Ammon's horn (tissue), 1 donor: ENCODE measurements at places on chromosomes 1 and 21.

DNA sequence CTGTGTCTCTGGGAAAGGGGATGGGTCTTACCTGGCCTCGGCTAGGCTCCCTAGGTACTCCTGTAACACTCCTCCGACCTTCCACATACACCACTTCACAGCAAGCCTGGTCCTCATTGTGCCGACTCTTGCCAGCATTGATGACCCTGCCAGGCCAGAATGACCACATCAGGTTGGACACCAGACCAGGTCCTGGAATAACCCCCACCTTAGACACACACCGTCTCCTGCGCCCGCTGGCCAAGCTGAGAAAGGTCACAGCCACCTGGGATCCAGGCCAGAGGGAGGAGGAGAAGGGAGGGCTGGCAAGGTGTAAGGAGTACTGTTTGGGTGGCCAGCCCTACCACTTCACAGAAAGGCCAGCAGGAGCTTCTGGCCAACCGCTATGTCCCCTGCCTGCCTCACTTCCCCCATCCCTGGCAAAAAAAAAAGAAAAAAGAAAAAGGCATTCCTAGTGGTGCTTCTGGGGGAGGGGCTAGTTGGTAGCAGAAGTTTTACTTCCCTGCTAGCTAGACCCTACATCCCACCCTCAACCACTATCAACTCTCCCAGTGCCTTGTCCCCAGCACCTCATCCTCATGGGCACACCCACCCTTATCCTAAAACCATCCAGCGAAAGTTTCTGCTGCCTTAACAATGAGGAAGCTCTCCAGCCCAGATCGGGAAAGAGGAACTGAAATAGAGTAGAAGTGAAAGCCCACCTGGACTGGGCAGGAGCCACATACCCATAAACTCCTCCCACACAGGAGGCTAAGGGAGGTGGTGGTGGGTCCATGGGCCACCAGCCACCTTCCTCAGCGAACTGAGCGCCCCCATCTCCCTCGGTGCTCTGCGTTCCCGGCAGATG, 1.4 kb downstream of the PPM1J start:
- no peak for DNase-seq

- DNase-seq = no peak
Observed at GRCh38 chr21:41751611-41752011, 15.2 kb downstream of the RIPK4 start.

GRCh38 chr1:74222701-74223100, 12.5 kb upstream of the TNNI3K start:
- no peak for DNase-seq

GRCh38 chr21:36697851-36698384, 997 bp upstream of the SIM2 start:
- DNase-seq = no peak

GRCh38 chr1:15323989-15324868, 77.2 kb downstream of the FHAD1 start:
- DNase-seq = no peak

DNA sequence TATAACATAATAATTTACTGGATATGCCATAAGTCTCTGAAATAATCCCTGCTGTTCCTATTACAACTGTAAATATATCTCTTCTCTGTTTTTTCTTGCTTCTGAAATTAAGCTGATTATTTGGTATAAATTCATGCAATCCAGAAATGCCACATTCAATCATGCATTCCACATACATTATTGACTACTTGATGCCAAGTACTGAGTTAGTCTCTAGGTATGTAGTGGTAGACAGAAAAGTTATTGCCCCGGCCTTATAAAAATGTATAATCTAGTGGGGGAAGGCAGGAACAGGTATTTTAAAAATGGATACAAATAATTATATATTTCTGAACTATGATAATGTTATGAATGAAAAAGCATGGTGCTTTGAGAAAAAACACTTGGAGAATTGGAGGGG, 338.6 kb upstream of the SNX7 start:
- DNase-seq = no peak

DNA sequence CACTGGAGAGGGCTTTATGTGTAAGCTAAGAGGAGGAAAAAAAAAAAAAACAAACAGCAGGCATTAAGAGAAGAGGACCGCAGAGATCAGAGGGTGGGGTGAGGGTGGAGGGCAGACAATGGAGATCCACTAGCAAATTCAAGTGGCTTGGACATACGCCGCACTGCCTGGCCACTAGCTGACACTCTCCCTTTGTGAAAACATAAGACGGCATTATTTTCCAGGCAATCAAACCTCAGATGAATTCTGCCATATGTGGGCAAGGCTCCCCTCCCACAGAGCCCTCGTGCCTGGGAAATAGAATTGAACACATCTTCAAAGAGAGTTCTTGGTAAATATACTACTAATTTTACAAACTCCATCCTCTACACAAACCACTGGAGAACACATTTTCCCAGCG, 53.6 kb downstream of the ERG start:
- no peak for DNase-seq

- DNase-seq = no peak
Observed at GRCh38 chr1:247114351-247115140, 10.4 kb upstream of the ZNF669 start.

GRCh38 chr1:67236277-67236676, 70.0 kb downstream of the IL23R start:
- DNase-seq = no peak

DNA sequence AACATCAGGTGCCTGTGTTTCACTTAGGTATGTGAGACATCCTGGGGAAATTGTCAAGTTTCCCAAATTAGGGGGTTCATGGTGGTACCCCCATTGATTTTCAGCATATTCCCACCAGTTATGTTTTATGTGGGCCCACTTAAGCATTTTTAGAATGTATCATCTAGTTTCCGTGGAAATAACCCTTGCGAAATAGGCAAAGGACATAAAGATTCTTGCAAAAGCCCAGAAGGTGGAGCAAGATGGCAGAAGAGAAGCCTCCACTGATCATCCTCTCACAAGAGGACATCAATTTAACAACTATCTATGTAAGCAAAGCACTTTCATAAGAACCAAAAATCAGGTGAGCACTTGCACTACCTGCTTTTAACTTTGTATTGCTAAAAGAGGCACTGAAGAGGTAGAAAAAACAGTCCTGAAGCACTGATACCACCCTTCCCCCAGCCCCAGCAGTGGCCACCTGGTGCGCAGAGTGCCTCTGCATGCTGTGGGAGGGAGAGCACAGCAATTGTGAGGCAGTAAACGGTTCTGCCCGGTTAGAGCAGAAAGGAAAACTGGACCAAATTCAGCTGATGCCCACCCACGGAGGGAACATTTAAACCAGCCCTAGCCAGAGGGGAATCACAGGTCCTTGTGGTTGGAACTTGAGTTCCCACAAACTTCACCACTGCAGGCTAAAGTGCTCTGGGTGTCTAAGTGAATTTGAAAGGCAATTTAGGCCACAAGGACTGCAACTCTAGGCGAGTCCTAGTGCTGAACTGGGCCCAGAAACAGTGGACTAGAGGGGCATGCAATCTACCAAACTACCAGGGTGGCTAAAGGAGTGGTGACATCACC, 23.2 kb downstream of the MCOLN2 start:
- no peak for DNase-seq

- DNase-seq = no peak
Observed at GRCh38 chr1:57987523-57987922, 559.0 kb downstream of the OMA1 start.

DNA sequence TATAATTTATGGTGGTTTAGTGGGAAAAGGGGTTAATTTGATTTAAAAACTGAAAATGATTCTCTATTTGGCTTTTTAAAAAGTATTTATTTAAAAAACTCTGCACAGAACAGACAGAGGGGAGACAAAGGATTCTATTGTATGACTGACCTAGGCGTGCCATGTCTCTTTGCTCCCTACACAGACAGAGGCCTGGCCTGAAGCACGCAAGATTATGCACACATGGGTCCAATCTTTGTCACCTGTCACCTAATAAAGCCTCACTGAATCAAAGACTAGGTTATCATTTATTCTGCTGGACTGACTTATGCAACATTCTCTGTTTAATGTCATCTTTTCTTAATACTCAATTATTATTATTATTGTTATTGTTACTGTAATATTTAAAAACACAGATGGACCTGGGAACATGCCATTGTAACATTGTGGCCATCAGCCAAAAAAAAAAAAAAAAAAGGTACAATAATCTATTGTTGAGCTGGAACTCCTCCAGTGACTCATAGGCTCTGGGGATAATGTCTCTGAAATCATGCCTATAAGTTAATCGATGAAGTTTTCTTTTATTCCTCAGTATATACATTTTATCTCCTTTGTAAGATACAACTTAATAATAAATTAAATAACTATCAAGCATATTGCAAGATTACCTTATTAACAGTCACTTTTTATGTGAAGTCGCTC, 112.1 kb downstream of the RUNX1 start:
- no peak for DNase-seq

DNA sequence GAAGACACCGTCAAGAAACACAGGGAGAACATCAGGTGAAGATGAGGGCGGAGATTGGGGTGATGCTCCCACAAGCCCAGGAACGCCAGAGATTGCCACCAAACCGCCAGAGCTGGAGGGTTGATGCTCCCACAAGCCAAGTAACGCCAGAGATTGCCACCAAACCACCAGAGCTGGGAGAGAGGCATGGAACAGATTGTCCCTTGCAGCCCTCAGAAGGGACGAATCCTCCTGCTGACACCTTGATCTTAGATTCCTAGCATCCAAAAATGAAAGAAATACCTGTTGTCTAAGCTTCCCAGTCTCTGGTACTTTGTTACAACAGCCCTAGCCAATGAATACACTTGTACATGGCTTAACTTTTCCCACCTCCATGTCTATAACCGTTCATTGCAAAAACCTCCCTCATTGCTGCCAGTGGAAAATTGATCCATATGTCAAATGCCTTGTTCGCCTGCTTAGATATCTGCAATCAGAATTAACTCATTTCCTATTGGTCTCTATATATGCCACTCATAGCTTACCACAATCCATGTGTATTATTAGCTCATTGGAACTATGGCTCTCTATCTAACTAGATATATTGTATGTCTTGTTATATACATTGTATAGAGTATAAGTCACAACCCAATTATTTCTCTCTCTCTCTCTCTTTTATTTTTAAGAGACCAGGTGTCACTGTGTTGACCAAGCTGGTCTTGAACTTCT, 127.4 kb downstream of the ADSS2 start:
- DNase-seq = no peak

- no peak for DNase-seq
Observed at GRCh38 chr21:42732033-42732410, 78.6 kb downstream of the PDE9A start.

DNA sequence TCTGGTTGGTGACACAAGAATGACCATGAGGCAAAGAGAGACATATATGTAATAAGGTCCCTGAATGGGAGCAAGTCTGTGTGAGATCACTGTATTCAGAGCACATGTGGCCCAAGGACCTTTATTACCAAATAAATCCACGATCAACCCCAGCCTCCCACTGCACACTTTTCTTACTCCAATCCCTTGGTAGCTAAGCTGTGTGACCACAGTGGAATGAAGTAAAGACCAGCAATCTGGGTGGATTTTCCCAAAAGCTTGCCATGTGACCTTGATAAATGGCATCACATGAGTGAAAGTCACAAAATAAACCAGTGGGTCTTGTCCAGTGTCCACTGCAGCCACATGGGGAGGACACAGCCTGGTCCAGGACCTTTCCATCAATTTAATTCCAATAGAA, 36.7 kb upstream of the TLR5 start:
- no peak for DNase-seq

DNA sequence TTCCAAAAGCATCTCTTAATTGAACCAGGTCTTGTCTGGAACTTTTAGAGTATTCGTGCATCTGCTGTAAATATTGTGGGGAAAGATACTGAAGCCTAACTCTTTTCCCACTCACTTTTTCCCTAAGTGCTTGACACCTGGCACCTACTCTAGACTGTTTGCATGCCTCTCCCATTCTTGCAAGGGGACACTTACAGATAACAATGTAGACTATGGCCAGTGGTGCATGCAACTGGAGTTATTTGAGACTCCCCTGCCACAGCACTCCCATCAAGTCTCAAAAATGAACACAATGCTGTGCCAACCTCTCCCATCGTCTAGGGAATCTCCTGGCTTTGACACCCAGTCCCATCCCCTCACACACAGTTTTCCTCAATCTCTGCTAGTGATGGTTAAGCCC, 118.6 kb upstream of the ATP1B1 start:
- no peak for DNase-seq

DNA sequence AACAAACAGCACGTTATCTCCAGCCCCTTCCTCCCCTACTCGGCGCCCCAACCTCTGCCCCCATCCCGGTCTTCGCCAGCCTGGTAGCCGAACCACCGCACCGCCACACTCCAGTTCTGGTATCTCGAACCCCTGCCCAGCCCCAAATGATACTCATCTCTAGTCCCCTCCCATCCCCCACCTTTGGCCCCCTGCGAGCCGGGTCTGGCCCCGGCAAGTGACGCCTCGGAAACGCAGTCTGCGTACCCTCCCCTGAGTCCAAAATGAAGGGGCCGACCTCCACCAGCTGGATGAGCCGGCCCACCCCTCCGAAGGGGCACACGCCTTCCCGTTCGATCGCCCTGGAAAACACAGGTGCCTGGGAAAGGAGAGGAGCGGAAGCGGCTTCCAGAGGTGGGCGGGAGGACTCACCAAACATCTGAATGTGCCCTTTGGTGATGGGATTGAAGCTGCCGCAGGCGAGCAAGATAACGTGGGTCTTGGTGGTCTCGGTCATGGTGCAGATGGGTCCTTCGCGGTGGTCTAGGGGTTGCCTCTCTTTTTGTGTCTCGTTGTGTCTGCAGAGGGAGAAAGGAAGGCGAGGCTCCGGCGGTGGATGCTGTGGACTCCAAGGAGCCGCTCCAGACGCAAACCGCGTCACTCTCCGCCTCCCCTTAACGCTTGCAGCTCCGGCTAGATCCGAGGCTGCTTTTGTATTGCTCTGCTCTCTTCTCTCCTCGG, at the start of gene NMNAT2:
NMNAT2 (minus strand) TSS at position 609 of the 720 bp plus-strand sequence; CDS start at position 496, 113 bp downstream.
- peak; percentile 77 for DNase-seq

DNA sequence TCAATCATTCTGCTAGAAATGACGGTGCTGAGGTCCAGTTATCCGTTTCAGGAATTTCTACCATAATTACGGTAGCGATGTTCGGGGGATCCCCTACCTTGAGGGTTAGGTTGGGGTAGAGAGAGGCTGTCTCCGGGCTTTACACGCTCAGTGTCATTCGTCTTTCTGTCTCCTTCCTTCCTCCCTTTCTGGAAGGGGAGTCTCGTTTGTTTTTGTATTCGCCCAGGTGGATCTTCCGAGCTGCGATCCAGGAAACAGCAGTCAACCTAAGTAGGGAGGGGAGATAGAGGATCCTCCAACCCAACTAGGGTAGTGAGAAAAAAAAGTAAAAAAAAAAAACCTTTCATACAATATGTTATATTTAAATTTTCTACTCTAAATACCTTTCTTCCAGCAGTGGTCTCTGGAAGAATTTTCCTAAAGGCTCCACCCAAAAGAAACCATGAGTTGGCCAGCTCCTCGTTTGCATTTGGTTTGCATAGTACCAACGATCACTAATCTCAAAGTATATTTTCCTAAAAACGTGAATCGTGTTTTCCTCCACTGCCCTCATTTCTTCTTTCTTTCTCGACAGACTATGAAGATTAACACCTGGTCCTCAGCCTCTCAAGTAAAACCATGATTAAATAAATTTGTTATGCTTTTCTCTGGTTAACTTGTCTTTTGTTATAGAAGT, 611 bp upstream of the PIK3C2B start:
- DNase-seq = no peak

DNA sequence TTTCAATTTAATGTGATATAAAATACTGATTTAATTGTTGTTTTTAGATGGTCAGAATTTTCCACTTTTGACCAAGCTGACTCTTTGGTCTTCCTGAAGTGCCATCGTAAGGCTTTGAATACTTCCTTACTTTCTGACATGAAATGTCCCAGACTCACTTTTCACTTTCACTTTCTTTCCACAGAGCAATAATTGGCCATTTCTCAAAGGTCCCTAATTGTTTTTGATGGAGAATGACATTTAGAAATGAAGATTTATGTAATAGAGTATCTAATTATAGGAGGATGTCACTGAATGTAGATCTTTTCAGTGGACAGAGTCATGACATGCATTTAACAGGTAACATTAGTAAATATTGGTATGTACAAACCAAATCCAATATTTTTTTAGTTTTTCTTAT, 1141.6 kb downstream of the KCNT2 start:
- DNase-seq = no peak
